Stimulated activated CD8-positive, alpha-beta memory T cell treated with anti-CD3 and anti-CD28 coated beads, Interleukin-12 subunit alpha, Interleukin-12 subunit beta, amount 100 ng/mL, for 1 hour (primary cell): ENCODE measurements at places on chromosomes 13 and 19.

DNA sequence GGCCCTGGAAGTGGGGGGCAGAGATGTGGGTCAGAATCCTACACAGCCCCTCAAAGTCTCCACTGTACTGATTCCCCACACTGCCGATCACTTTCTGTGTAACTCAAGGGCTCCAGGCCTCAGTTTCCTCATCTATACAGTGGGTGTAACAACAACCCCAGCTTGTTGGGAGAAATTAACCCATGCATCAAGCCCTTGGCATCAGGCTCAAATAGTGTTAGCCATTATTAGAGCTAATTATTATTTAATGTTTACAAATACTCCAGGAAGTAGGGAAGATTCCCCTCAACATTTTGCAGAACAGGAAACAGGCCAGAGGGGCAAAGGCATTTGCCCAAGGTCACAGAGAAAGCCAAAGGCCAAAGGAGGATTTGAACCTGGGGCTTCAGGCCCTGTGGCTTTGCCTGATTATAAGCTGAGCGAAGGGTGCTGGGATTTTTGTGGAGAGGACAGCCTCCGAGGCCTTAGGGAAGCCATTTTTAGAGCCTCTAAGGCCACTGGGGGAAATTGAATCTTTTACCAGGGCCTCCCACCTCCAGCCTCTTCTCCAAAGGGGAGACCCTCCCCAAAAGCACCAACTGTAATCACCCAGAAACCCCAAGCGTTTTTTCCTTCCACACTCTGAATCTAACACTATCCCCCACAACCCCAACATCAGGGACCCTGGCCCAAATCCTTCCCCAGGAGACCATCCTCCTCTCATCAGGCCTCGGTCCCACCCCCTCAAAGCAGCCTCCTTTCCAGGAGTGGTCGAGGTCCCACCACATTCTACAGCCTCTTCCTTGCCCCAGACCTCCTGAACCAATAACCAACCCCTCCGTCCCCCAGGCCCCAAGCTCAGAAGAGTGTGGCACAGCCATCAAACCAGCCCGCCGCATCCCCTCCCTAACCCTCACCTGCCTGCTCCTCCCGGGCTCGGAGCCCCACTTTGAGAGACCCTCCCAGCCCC lies 1.1 kb downstream of the FKBP8 start:
- no peak for DNase-seq

- no peak for DNase-seq
Measured at GRCh38 chr13:95656386-95657015, 12.0 kb upstream of the DZIP1 start.

DNA sequence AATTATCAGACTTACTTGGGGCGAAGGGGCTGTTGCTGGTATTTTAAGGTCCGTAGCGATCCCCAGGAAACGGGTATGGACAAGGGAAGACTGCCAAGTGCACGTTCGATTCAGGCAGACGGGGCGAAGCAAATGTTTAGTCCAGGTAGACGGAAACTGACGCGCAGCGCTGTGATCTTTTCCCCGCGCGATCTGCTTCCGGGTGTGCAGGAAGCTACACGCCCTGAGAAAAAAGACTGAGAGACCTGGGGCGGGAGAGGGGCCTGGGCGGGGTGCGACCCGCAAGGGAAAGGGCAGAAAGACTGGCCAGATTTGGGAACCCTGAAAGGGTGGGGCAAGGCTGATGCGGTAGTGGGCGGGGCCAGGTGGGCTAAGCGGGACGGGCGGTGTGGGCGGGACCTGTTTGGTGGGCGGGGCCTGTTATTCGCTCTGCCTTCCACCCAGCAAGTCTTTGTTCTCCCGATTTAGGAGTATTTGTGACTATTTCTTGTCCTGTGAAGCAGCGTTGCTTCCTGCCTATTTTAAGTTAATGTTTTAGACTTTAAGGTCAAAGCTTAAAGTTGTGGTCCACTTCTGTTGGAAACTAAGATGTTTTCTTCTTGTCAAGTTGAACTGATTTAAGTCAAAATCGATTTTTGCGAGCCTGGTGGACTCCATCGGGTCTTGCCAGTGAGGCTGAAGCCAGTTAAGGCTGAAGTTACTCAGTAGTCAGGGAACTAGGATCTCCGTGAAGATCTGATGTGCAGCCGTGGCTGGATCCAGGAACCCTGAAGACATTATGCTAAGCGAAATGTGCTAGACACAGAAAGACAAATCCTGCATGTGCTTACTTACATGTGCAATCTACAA lies at the start of gene ZNF836:
ZNF836 (minus strand) TSS at position 301 of the 849 bp plus-strand sequence. CDS start 3,549 bp downstream, outside the sequence.
- peak; percentile 85 for DNase-seq

- no peak for DNase-seq
Measured at GRCh38 chr13:102555914-102556553, 40.8 kb upstream of the TPP2 start.

DNA sequence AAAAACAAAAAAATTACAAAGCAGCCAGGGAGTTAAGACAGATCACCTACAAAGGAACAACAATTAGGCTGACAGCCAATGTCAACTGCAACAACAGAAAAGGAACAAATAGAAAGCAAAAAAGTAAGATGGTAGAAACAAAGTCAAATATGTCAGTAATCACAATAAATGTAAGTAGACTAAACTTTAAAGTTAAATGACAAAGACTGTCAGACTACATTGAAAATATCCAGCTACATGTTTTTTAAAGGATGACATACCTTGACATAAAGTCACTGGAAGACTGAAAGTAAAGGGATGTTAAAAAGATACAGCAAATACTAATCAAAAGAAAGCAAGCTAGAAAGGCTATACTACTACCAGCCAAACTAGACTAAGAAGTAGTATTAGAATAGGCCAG lies 14.9 kb downstream of the TMEM161A start:
- DNase-seq, result no peak

DNA sequence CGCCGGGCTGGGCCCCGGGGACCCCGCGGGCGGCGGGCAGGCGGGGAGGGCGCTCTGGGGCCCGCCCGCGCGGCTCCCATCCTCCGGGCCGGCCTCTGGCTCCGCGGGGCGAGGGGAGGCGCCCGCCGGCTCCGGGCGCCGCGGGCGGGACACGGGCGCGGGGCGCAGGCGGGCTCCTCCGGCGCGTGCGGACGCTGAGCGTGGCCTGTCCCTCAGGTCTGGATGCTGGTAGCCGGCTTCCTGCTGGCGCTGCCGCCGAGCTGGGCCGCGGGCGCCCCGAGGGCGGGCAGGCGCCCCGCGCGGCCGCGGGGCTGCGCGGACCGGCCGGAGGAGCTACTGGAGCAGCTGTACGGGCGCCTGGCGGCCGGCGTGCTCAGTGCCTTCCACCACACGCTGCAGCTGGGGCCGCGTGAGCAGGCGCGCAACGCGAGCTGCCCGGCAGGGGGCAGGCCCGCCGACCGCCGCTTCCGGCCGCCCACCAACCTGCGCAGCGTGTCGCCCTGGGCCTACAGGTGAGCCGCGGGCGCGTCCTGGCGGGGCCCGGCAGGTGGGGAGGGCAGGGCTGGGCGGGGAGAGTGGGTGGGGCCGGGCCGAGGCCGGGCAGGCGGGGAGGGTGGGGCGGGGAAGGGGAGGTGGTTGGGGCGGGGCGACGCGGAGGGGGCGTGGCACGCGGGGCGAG lies 420 bp downstream of the IL17D start:
- DNase-seq, result peak; percentile 47

- no peak for DNase-seq
Measured at GRCh38 chr13:76000131-76000530, 364.0 kb downstream of the LMO7 start.

GRCh38 chr13:62687732-62688131 lies 1272.1 kb upstream of the PCDH20 start:
- no peak for DNase-seq

- DNase-seq, result peak; percentile 13
Measured at GRCh38 chr13:110616103-110617101, 1.1 kb downstream of the NAXD start.

DNA sequence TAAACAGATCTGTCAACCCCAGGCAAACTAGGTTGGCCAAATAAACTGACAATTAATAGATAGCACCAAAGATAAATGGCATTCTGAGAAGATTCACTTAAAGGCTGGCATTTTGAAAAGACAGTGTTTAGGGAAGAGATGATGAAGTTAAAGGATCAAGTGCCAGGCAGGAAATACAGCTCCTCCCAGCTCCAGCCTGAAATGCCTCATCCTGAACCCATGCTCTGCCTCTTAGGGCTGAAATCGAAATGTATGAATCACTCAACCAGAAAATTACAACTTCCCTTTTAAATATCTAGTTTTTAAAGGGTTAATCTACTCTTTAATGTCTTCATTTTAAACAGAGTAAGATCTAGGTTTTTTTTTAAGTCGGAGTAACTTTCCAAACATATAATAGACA lies 171.2 kb upstream of the UBL3 start:
- no peak for DNase-seq

DNA sequence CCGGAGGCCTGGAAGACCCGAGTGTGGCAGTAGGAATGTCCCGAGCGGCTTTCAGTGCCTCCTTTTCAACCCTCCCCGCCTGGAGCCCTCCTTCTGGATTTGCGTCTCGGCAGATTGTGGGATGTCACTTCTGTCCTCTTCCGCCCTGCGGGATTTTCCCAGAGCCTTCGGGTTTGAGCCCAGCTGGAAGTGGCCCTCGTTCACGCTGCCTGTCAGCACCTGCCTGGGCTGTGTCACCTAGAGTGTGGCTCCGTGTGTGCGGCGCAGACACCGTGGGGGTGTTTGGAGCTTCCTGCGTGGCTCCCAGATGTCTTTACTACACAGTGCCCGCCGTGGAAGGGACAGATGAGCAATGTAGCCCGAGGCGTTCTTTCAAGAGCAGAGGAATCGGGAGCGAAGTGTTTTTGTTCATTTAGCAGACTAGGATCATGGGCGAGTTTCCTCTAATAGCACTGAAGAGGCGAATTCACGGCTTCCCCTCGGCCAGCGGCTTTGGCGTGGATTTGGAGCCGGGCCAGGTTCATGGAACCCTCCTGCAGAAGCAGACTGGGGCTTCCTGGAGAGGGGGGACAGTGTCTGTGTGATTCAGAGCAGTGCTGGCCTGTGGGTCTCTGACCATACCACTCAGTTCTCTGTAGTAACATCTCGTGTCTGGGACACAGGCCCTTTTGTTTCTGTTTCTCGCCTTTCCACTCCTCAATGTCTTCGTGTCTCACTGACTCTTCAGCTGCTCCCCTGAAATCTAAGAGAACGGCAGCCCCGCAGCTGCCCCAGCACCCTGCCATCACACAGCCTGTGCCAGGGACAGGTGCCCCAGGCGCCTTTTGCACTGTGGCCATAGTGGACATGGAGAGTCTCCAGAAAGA lies 68.0 kb downstream of the KDM4B start:
- DNase-seq, result no peak

DNA sequence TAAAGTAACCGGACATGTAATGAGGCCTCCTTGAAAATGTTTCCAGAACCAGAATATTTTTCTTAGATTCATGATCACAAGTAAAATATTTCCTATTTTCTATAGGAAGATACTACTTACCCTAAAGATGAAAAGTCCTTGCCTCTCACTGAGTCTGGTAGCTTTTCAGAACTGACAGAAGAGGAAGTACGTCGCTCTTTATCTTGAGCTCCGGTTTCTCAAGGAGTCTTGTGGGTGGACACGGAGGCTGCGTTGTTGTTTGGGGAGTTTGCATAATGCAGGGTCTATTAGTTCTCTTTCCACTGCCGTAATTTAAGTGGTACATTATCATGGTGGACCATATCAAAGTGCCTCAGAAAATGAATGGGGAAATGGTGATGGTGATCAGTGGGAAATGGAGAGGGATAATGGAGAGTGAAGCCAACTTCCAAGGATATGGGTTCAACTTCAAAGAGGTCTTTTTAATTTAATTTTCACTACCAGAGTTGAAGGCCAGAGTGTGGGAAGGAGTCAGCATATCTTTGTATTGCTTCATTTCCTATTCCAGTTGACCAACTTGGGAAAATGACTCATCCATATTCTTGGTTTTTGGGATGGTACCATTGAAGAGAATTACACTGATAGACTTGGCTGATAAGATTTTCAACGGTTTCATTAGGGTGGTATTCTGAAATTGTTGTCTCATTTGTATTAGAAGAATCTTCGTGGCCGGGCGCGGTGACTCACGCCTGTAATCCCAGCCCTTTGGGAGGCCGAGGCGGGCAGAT lies 23.4 kb downstream of the MBD3L2B start:
- no peak for DNase-seq

- DNase-seq, result no peak
Measured at GRCh38 chr13:34000955-34001354, 183.0 kb downstream of the RFC3 start.

GRCh38 chr13:36559375-36559774 lies 114.4 kb upstream of the SERTM1 start:
- no peak for DNase-seq
